ENCODE measurements at places on chromosomes 4 and X.

DNA sequence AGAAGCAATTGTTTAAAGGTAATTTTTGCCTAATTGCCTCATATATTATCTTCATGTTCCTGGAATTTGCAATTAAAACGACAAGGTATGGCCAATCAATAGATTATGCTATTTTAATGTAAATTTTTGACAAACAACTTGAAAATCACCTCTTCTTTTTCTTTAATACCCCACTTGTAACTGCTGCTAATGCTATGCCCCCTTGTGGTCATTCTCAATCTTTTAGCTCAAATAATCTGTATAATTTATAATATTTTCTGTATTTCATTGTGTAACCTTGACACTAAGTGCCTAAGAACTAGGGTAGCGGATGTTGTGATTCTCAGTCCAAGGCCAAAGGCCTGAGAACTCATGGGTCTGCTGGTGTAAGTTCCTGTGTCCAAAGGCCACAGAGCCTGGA is 831.7 kb upstream of the POU3F4 start:
- no peak for DNase-seq

- DNase-seq, result no peak
Observed at GRCh38 chr4:2962614-2963174, 512 bp downstream of the NOP14 start.

DNA sequence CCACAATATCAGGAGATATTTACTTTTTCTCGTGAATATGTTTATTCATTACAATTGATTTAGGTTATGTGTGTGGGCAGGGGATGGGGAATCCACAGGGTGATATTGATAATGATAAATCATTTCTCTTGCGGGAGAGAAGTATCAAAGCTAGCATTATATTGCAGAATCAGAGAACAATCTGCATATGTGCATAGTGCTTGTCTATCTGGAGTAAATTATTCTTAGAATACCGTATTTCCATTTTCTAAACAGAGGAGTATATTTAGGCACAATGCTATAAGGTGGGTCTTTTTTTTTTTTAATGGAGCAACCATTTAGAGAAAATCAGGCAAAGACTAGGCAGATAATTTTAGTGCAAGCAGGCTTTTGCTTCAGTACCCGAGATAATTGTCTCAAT is 166.0 kb upstream of the ARX start:
- DNase-seq, result no peak

- peak; percentile 29 for DNase-seq
Observed at GRCh38 chr4:40548256-40548655, 81.4 kb downstream of the RBM47 start.

DNA sequence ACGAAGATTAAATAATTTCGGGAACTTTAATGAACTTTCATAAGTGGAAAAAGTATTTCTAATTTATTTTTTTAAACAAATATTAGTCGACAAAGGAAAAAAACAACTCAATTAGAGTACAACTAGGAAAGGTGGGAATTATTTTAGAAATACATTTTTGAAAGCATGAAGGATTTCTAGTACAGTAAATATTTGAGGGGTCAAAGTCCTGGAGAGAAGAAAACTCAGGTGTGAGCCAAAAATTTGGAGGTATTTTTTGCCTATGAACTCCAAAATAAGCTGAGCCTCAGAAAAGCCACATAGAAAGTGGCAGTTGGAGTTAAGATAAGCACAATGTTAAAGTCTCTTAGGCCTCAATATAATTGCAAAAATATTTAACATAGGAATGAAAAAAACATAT is 2017.3 kb downstream of the C4orf33 start:
- no peak for DNase-seq

DNA sequence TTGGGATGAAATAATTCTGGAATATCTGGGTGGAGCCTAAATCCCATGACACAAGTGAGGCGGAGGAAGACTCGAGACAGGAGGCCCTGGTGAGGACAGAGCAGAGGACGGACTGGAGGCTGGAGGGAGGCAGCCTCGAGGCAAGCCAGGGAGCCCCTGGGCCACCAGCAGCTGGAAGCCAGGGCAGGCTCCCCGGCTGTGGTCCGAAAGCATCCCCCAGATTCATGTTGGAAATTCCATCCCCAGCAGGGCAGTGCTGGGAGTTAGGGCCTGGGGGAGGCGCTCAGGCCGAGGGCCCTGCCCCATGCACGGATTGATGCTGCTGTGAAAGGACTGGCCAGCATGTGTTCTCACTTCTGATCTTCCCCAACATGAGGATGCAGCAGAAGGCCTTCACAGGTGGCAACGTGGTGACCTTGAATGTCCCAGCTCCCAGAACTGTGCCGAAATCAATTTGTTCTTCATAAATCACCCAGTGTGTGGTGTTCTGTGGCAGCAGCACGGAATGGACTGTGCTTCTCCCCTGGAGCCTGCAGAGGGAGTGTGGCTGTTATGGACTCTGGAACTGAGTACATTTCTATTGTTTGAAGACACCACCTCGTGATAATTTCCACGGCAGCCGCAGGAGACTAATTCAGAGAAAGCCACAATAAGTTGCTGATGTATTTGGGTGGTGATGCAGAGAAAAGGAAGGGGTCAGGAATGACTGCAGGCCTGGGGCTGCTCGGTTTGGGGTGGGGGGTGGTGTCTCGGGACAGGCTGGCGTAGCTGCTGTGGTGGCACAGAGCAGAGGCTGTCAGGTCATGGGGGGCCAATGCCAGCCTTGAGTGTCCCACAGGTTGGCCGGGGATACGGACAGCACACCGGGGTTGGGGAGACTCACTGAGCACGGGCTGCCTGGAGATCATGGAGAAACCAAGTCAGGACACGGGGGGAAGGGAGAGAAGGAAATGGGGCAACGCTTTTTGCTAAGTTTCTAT is 56.9 kb downstream of the PCGF3 start:
- peak; percentile 23 for DNase-seq

- DNase-seq, result no peak
Observed at GRCh38 chr4:124904723-124905388, 192.3 kb upstream of the ANKRD50 start.

DNA sequence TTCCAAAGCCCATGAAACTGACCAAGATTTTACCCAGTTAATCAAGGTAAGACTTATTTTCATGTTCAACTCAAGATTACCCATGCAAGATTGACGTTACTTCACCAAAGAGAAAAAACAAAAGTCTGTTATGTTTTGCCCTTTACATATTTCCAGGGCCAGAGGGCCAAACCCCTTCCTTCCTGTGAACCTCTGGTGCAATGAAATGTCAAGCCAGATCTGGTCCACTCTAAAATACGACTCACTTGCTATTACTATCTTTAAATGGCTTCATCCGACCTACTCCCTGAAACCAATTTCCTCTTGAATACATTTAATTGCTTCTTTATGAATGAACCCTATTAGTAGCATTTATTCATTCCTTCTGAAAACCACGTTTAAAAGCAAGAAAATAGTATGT is 33.0 kb downstream of the TSPAN5 start:
- no peak for DNase-seq

- peak; percentile 24 for DNase-seq
Observed at GRCh38 chr4:153488006-153488891, 22.1 kb downstream of the TMEM131L start.

- no peak for DNase-seq
Observed at GRCh38 chr4:52866734-52867133, 4.6 kb downstream of the RASL11B start.

DNA sequence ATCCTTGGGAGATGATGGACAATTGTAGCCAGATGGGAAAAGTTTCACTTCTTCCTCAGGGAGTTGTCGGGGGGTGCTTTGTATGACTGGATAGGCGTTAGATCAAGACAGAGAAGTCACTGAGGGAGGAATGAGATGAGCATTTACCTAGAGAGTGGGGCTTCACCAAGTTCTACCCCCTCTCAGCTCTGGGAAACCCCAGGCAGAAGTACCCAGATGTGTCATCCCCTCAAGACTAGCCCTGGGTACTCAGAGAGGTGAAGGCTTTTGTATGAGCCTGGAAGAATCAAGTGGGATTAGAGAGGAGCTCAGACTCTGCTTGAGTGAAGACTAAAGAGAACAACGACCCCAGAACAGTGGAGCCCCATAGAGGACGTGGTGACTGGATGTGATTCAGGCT is 1.9 kb downstream of the MAGEB1 start:
- DNase-seq, result no peak

- no peak for DNase-seq
Observed at GRCh38 chr4:2079006-2079405, 19.9 kb downstream of the NAT8L start.

GRCh38 chrX:147565237-147565636 is 346.5 kb upstream of the FMR1 start:
- DNase-seq, result peak; percentile 29

- DNase-seq, result peak; percentile 64
Observed at GRCh38 chr4:25767877-25768725, 94.7 kb downstream of the SEL1L3 start.

- DNase-seq, result no peak
Observed at GRCh38 chr4:86249074-86249473, 110.8 kb downstream of the MAPK10 start.

DNA sequence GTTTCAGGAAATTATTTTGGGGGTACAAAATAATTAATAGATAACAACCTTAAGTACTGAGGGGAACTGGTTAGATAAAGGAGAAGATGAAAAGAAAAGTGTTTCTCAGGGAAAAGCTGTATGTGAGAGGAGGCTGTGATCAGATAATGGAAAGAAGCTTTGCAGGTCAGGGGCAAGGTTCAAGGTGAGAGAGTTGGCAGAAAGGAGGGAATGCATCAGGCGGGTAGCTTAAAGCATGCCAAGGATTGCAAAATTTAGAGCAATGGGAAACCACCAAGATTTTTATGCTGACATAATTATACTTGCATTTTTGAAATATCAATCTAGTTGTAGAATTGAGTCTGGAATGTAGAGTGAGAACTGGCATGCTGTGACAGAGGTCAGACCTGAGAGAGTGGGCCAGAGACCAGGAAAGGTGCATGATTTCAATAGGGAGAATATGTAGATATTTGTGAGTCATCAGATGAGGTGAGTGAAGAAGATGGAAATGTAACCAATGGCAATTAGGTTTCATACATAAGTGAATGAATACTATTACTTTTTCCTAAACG is 508.7 kb downstream of the TRIML1 start:
- DNase-seq, result no peak

DNA sequence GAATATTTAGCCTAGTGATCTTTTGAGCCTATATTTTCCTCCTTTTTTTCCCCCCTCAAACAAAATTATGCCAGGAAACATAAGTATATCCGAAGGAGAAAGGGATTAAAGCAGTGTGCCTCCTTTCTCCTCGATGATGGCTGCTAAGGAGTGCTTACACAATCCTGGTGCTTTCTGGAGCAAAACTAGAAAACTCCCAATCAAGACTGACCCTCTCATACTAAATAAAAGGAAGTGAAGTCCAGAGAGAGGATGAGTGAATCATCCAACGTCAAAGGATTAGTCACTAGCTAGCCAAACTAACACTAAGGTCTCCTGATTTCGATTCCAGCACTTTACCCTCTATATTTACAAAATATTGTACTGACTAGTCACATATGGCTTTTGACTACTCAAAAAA is 146.8 kb downstream of the PPP3CA start:
- peak; percentile 85 for DNase-seq

- no peak for DNase-seq
Observed at GRCh38 chr4:6180841-6181631, 19.3 kb downstream of the JAKMIP1 start.

DNA sequence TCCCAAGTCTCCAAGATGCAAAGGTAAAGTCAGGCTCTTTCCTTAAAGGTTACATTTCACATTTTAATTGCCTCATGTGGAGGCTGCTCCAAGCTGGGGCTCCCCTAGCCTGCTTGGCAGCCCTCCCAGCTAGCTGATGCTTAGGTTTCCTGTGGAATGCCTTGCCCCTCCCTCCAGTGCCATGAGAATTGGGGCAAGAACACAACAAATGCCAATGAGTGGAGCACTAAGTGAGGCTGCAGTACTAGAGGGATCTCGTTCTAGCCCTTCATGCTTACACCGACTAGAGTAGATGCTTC is 597.7 kb downstream of the MID1IP1 start:
- no peak for DNase-seq

GRCh38 chr4:142169216-142169615 is 532.8 kb downstream of the IL15 start:
- no peak for DNase-seq

DNA sequence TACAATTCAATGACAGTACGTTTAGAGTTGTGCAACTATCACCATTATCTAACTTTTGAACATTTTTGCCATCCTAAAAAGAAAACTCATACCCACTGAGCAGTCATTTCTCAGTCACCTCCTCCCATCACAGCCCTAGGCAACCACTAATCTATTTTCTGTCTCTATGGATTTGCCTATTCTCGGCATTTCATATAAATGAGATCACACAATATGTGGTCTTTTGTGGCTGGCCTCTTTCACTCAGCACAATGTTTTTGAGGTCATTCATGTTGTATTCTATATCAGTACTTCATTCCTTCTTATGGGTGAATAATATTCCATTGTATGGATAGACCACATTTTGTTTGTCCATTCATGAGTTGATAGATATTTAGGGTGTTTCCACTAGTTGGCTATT is 103.0 kb downstream of the PPEF1 start:
- DNase-seq, result no peak

DNA sequence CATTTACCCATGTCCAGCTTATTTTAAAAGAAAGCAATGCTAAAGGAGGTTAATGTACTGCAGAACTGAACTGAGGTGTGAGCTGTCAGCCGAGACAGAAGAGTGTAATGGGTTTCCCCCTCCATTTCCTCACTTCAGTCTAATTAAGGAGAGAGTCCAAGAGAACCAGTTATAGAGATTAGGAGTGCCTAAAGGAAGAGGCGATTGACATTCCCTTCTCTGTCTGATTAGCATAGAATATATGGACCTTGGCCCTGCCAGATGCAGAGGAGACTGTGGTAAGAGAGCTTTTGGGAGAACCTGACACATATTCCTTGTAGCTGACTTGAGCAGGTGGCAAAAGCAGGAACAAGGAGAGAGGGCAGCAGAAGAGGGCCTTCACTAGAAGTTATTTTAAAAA is 137.5 kb upstream of the INPP4B start:
- DNase-seq, result no peak

DNA sequence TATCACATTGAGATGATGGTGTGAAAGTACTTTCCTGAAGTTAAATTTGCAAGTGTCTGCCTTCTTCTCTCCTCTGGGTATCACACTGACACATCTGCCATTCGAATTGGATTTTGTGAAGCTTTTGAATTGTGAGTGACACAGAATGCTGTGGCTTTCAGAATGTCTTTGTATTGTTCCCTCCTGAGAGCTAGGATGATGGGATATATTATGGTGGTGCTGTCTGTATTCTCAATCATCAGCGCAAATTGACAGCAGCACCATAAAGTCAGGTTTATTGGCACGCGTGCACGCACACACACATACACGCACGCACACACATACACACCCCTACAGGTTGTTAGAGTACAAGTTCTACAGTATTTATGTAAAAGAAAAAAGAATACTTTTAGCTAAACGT is 143.3 kb downstream of the AWAT2 start:
- DNase-seq, result no peak

DNA sequence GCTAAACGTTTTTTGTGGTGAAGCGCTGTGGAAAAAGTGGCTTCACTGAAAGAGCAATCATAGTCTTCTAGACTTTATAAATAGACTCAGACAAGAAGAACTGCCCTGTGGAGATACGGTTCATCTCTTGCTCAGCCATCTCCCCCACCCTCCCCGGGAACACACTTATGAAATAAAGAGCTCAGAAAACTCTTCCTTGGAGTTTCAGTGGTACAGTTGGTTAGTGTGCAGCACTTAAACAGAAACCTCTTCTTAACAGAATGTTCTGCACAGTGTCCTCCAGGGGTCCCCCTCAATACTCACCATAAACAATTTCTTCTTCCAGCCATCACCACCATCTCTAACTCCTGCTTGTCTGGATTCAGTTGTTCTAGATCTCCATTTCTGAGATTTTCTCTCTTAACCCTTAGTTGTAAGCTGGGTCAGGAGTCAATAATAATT is 313.0 kb downstream of the ARHGAP10 start:
- no peak for DNase-seq

- no peak for DNase-seq
Observed at GRCh38 chr4:108377021-108377420, 208.3 kb upstream of the LEF1 start.
